ENCODE measurements at places on chromosomes 2 and 18.

GRCh38 chr2:101803128-101803527 is 105.6 kb downstream of the MAP4K4 start:
- DNase-seq: peak; percentile 88

DNA sequence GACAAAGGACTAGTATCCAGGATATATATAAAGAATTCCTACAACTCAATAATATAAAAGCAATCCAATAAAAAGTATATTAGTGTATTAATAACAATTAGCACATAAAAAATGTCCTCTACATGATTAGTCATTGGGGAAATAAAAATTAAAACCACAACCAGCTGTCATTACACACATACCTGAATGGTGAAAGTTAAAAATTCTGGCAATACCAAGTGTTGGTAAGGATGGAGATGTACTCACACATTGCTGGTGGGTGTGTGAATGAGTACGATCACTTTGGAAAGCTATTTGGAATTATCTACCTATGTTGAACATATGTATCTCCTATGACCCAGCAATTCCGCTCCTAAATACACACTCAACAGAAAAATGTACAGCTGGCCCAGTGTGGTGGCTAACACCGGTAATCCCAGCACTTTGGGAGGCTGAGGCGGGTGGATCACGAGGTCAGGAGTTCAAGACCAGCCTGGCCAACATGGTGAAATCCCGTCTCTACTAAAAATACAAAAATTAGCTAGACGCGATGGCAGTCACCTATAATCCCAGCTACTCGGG is 14.3 kb upstream of the NOL10 start:
- DNase-seq: no peak

GRCh38 chr2:98771721-98772524 is 41.0 kb upstream of the MGAT4A start:
- no peak for DNase-seq

- peak; percentile 1 for DNase-seq
Measured at GRCh38 chr2:193581807-193582206, 1387.1 kb upstream of the TMEFF2 start.

GRCh38 chr2:85761512-85761944 is 7.7 kb downstream of the ATOH8 start:
- no peak for DNase-seq

DNA sequence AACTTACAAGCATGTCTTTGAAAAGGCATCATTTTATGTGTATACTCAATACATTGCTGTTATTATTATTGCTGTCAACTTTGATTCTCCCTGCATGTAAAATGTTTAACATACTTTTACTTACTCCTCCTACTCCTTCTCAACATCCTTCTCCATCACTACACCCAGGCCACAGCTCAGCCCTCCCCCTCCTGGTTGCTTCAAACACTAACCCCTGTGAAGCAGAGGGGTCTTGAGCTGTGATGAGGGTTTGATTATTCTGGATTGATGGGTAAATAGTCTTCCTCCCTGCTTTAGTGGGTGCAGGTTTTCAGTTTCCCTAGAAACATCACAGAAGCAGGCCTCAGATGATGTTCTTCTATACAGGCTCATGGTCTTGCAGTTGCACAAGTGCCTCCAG is 221.0 kb downstream of the OSR1 start:
- no peak for DNase-seq

DNA sequence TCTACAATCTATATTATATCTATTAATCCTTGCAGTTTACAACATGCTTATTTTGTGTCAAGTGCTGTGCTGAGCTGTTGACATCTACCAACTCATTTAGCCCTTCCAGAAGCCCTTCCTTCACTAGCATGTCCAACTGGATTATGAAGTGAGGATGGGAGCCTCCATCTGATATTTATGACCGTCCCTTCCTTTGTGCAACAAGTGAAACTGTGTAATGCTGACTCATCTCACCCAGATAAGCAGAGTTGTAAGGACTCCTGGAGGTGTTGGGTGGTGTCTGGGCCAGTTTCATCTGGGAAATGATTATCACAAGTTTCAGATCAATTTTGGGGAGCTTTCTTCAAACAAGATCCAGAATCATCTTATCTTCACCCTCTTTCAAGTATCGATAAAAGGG is 156.6 kb upstream of the ETAA1 start:
- DNase-seq: peak; percentile 43

GRCh38 chr2:53740170-53740569 is 27.4 kb upstream of the CHAC2 start:
- peak; percentile 32 for DNase-seq

DNA sequence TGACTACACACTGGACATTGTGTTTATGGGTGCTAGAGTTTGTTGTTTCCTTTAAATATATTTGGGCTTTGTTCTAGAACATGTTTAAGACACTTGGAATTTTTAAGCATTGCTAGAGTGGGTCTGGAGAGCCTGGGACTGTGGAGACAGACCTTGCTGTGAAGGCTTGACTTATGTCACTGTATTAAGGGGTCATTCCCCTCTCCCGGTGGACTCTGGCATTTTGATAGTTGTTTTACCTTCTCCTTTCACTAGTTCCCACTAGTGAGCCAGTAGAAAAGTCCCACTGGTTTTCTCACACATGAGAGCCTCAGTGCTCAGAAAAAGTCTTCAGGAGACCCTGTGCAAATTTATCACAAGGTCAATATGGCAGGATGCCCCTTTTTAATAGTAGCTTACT is 18.6 kb downstream of the ADNP2 start:
- DNase-seq: no peak

DNA sequence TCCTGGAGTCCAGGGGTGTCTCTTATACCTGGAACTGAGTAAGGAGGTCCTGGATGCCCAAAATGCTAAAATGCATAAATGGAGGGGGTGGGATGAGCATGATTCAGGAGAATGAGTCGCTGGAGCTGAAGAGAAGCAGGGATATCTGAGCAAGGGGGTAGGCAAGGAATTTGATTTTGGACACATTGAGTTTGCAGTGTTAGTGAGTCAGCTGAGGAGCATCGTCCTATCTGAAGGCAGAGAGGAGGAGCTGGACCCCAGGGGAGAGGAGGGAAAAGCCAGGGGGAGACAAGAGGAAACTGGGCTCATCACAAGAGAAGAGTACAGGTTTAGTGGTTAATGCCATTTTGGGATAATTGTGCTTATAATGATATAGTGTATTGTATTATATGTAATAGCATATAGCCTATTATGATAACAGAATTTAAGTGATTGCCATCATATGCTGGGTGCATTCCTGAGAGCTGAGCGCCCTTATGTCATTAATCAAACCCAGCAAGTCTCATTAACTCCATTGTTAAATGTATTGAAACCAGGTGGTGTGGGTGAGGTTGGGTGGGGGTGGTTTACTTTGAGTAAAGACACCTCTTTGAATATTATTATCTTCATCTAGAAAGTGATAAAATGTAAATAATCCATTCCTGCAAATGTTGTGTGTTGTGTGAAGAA is 12.4 kb downstream of the EHD3 start:
- DNase-seq: peak; percentile 34

GRCh38 chr2:137193401-137193800 is 428.1 kb downstream of the THSD7B start:
- no peak for DNase-seq

DNA sequence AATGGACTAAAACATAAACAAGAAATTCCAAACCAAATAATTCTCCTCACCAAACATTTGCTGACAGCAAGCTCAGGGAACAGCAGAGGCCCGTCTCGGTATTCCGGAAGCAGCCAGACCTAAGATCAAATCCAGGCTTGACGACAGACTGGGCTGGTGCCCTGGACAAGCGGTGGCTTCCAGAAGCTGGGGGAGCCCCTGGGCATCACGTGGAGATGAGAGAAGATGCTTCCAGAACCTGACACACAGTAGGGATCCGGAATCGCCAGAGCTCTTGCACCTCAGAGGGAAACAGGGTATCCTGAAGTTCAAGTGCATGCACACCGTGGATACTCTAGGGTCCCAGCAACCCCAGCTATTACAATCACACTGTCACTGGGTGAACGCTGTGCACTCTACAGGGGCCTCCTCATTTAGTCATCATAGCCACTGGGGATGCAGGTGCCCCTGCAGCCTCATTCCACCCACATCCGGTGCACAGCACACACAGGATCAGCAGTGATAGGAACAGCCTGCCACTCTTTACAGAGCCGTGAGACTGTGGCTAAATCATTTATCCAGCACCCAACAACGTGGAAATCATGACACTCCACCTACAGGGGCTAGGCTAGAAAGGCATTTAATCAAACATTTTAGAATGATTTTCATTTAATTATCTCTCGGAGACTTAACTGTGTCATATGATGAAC is 102.6 kb downstream of the HDAC4 start:
- DNase-seq: peak; percentile 44
